ENCODE measurements at places on chromosomes 7 and 10.

- DNase-seq: no peak
These were observed 68.5 kb downstream of the TET1 start for GRCh38 chr10:68628576-68629127.

DNA sequence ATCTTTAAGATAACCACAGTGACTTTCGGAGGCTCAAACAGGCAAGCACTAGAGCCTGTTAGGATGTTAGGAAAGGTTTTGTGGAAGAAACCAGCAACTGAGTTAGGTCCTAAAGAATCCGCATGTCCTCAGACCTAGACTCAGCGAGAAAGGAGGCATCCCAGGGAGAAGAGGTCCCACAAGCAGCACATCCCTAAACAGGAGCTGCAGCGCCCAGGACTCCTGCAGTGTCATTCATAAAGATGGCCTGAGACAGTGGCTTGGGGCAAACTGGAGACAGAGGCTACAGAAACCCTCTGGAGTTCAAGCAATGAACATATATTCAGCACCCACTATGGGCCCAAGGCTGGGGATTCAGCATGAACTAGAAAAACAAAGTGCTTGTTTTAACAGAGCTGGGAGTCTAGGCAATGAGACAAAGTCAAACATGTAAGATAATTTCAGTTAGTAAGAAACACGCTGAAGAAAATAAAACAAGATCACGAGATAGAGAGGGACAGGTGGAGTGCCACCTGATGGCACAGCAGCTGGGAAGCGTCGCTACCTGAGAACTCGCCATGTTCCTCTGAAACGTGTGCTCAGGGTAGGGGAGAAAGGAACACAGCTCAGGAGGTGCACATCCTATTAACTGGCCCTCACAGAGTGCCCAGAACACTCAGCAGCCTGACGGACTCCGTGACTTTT, 48.1 kb downstream of the PARD3 start:
- DNase-seq: no peak

- no peak for DNase-seq
These were observed 19.2 kb downstream of the AKR1C8 start for GRCh38 chr10:5165738-5166137.

- no peak for DNase-seq
These were observed 4.7 kb upstream of the ITPRIP start for GRCh38 chr10:104342941-104343411.

DNA sequence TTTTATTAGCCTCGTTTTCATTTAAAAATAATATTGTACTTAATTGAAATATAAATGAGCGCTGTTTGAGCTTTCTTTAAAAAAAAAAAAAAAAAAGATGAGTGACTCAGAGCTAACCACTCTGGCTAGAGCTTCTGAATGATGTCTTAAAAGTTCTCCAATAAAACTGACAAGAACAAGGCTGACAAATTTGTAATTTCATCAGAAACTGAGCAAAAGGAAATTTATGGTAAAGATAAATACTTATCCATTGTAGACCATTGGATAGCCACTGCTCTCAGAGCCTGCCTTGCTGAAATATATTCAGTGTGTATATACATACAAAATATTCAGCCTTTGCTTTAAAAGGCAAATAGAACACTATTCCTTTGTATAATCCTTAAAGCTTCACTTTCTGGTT, 91.2 kb upstream of the OIT3 start:
- DNase-seq: no peak

DNA sequence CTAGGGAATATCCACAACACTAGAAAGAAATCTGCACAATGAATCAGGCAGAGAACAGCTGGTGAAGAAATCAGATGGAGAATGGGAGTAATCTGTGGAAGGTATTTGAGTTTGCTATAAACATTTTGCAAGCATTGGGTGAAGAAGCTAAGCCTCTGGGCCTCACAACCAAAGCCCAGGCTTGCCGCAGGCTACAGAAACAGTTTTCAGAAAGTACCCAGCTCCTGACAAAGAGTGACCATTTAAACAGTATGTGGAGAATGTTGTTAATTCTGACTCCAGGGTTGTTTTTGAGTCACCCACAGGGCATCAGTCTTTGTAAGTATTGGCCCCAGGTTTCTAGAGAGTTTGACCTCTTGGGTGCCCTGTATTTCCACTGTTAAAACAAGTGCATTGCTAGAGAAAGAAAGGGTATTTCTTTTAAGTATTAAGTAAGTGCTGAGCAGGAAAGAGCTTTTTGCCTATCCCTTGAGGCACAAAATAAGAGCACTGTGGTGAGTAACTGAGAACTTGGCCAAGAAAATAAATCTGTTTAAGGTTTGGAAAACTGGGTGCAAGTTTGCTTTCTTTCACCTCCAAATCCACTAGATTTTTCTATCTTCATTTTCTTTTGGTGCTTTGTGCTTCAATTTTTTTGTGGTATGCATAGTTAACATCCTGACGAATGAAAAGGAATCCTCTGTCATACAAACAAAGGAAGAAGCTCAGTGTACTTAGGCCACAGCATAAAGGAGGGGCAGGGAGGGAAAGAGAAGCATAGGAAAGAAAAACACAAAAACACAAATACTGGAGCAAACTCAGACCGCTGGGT, 691.8 kb downstream of the SUGCT start:
- no peak for DNase-seq

DNA sequence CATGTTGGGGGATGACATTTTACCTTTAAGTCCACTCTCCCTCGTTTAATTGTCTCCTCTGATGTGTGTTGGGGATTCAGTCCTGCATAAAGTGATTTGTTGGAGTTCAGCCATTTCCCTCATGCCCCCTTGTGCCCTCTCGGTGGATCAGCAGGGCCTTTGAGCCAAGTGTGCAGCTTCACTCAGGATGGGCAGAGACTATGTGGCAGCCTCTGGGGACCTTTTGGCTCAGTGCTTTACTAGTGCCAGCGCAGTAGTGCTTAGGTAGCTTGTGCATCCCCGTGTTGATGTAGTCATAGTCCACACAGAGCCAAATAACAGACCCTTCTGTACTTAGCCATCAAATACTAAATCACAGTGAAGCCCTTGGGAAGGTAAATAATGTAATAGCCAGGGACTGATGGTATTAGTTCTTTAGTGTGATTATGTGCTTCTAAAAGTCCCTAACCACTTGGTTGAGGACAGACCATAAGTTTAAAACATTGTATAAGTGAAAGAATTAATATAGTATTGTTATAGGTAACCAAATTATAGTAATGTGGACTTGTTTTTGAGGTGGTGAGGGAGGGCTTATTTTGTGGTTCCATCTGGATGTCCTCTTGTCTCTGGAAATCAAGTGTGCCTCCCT, 11.4 kb downstream of the BUB3 start:
- no peak for DNase-seq

DNA sequence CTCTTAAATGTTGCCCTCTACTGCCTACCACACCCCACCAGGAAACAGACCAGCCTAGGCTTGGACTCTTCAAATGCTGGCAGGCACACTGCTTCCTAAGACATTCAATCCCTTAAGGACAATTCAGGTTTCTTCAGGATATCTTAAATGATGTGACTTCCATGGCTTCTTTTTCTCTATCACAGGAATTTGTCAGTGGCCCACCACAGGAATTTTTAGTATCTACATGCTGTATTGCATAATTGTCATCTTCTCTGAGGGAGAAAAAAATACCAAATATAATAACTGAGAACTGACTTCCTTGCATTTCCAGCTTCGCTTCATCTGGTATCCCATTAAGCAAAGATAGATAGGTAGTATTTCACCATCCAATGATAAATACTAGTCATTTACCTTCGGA, 129.3 kb downstream of the WNT2 start:
- DNase-seq: no peak

DNA sequence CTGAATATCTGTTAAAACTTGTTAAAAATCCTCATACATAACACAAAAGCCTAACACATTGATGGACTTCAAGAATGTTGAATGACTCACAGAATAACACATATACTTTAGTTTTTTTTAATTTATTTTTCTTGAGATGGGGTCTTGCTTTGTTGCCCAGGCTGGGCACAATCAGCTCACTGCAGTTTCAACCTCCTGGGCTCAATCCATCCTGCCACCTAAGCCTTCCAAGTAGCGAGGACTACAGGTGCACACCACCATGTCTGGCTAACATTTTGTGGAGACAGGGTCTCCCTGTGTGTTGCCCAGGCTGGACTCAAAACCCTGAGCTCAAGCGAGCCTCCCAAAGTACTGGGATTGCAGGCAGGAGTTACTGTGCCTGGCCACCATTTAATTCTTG, 28.1 kb downstream of the SUV39H2 start:
- no peak for DNase-seq

- no peak for DNase-seq
These were observed 45.6 kb downstream of the TPST1 start for GRCh38 chr7:66250711-66251110.

DNA sequence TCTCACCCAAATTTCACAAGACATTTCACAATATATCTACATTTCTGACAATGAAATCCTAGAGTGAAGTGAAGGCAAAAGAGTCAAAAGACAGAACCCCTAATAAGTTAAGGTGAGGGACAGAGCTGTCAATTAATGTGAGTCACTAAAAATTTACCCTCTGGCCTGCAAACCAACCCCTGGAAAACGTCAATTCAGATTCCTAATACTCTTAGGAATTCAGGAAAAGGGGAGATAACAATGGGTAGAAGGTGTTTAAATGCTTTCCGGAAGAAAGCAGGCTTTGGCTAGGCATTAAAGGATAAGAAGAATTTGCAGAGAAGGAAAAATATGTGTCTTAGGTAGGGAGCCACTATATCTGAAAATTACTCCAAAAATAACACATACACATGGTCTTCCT, 299.6 kb downstream of the INHBA start:
- no peak for DNase-seq

- no peak for DNase-seq
These were observed 283.6 kb downstream of the EXOC4 start for GRCh38 chr7:133536450-133536849.

DNA sequence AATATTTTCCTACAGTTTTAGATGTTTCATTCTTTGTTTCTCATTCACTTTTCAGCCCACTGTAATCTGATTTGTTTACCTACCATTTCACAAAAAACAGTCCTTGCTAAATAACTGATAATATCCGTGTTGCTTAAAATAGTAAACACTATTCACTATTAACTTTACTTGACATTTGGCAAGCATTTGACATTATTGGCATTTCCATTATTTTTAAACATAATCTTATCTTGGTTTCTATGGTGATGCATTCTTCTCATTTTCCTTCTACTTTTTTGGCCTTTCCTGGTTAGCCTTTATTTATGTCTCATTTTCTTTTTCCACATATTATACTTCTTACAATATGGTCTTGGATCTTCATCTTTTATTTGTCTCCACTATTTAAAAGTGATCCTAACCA, 715.3 kb downstream of the DNAJB9 start:
- no peak for DNase-seq

DNA sequence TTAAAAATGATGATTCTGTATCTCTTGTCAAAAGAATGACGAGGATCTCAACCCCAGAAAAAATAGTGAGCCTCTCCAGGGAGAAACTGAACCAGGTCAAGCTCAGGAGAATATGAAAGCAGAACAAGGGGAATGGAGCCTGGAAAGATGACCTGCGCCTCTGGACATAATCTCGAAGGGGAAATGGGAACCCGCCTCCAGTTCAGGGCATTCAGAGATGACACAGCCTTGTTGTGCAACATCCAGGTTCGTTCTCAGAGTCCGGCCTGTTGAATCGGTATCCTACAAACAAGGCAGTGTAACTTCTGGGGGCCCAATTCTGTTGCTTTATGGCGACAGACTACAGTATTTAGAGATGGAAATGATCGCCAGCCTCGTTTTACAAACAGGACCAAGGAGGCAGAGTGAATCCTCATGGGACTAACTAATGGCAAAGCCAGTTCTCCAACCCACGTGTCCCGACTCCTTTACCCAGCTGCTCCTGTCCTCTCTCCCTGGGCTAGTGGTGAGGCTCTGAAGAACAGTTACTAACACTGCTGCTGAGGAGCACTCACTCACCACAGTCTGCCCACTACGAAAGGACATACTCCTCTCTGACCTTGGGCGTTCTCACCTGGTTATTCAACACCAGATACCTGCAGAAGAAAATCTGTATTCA, 67.6 kb downstream of the JAZF1 start:
- no peak for DNase-seq

DNA sequence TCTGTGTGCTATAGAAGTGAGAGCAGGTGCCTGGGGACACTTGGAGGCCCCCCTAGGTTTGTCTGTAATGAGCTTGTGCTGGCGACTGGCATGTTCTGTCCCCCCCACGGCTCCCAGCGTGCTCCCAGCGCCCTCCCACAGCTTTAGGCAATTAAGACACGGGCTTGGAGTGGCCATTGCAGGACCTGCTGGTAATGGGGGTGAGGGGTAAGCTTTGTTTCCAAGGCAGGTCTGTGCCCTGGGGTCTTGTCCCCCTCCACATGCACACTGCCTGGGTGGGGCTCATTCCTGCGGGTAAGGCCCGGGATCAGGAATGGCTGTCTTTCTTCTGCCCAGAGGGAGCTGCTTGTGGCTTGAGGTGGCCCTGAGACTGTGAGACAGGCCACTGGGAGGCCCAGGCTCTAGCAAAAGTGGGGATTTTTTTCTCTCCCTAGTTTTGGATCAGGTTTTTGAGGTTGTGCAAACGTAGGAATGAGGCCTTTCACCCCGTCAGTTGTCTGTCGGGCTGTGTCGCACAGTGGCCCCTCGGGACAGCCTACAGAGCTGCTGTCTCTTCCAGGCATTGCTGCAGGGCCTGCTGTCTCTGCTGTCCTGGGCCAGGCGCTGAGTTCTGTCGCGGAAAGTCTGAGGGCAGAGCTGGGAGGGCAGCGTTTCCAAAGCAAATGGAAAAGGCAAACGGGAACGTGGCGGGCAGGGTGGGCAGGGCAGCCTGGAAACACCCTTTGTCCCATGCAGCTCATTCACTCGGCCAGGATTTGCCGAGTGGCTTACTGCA, 107.4 kb downstream of the LHPP start:
- no peak for DNase-seq

GRCh38 chr7:38907766-38908165, 1.2 kb downstream of the VPS41 start:
- DNase-seq: no peak

Measured in NCI-H1694 treated with DMSO at 0.1 percent for 48 hours (cell line).